ENCODE measurements at places on chromosomes 2 and 18.

DNA sequence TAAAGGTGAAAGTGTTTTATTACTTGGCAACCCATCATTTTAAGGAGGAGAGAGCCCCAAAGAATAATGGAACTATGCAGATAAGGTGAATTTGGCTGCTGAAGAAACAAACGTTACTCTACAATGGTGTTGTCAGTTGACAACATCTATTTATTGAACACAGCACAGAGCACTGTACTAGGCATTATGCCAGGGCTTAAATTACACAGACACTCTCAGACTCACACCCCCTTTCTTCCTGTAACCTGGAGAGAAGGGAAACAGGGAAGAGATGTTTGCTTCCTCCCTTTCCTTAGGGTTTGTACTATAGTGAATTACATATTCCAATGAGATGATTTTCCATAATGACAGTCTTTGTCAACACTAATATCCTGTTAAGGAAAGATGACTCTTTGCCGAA is 94.0 kb upstream of the ATP5MC3 start:
- DNase-seq, result no peak

GRCh38 chr18:80252136-80252535 is 4.8 kb upstream of the PARD6G start:
- DNase-seq, result no peak

- DNase-seq, result peak; percentile 31
These were observed 258.5 kb downstream of the TWIST2 start for GRCh38 chr2:239106314-239106908.

- no peak for DNase-seq
These were observed 56.8 kb downstream of the ZC3H6 start for GRCh38 chr2:112332123-112332696.

DNA sequence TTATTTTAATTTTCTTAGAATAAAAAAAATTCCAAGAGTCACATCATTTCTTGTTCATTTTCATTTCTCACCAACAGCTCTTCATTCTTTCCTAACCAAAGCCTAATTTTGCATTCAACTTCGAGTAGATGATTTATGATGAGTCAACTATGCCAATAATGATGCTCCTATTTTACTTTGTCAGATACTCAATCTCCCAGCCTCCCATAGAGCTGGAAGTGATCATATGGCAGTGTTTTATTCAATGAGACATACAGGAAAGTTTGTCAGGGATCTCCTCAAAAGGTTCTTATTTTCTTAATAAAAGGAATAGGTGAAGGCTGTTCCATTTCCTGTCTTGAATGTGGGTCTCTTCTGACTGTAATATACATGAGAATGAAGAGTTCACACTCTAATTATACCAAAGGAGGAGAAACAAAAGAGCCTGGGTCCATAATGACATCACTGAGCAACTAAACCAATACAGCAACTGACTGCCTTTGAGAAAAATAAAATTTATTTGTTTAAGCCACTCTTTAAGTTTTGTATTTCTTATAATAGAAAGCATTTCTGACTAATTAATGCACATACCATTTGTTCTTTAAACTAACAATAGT is 231.2 kb upstream of the CYP26B1 start:
- DNase-seq, result no peak

DNA sequence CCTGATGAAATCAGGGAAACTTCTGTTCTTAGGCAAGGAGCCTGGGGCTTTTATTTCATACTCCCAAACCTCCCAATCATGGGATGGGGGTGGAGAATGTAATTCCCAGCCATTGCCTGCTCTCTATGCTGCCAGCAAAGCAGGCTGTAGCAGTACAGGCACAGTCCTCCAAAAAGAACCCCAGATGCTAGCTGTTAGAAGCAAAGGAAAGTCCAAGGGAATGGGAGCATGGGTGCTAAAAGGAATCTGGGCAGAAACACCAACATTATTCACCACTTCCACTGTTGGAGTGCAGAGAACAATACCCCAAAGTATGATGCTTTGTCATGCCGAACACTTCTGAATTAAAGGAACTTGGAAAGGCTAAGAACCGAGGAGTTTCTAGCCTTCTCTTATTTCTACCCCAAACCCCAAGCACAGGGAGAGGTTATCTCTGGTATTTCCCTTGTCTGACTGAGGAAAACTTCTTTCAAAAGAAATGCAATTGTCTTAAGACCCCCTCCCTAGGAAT is 24.7 kb downstream of the MDH1 start:
- no peak for DNase-seq

DNA sequence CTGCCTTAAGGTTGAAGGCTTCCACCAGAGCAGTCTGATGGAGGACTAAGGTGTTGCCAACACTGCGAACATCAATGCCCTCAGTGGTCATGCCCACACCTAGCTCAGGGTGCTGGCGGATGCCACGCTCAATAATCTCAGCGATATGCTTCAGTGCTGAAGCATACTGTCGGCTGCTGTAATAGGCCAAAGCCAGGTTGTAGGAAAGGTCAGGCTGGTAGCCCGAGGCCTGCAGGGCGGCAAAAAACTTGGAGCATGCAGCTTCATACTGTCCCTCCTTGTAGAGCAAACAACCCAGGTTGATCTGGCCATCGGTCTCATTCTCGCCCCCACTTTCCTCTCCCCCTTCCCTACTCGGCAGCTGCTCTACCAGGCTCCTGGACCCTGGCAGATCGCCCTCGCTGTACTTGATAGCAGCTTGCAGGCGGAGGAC is 159.4 kb downstream of the AGPS start:
- no peak for DNase-seq

DNA sequence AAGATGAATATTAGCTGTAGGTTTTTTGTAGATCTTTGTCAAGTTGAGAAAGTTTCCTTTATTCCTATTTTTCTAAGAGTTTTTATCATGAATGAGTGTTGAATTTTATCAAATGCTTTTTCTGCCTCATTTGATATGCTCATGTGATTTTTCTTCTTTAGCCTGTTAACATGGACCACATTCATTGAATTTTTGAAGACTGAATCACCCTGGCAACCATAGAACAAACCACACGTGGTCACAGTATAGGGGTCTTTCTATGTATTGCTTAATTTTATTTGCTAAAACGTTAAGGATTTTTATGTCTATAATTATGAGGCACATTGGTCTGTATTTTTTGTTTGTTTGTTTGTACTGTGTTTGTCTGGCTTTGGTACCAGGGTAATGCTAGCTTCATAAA is 201.7 kb upstream of the CWC22 start:
- DNase-seq, result no peak

- DNase-seq, result no peak
These were observed 450.2 kb downstream of the PLCL1 start for GRCh38 chr2:198254536-198255090.

DNA sequence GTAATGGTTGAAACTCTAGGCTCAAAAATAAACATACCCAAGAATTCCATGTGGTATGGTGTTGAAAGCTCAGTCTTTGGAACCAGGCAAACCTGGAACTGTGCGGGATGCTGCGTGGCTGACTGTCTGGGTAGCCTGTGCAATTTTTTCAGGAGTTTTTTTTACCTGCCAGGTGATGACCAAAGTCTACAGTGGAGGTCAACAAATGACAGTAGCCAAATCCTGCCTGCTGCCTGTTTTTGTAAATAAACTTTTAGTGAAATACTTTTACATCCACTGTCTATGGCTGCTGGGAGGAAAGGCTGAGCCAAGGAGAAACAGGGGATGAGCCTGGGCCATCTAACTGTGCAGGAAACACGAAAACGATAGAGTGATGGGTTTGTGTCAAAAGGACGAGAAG is 240.6 kb downstream of the PIEZO2 start:
- no peak for DNase-seq

DNA sequence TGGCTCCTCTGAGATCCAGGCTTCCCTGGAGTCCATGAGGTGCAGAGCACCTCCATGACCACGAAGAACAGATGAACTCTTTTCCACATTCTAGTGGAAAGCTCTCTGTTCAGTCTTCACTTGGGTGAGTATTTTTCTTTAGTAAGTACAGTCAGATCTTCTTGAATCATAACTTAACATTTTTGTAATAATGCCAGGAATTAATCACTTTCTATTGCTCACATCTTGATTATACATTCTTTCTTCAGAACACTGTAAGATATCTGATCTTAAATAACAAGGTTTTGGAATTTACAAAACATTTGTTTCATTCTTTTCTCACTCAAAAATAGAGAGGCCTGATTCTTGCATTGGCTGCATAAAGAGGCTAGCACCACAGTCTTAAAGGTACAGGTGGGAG is 45.4 kb upstream of the RND3 start:
- DNase-seq, result no peak
